ENCODE measurements at places on chromosomes 5 and 9. TPM values are rescaled to one million over a fixed set of nuclear protein-coding genes. Genes with fewer than 3 reads are reported as not detected.
A peak's percentile ranks its signal among the peaks of the same experiment; 100 is the strongest.

DNA sequence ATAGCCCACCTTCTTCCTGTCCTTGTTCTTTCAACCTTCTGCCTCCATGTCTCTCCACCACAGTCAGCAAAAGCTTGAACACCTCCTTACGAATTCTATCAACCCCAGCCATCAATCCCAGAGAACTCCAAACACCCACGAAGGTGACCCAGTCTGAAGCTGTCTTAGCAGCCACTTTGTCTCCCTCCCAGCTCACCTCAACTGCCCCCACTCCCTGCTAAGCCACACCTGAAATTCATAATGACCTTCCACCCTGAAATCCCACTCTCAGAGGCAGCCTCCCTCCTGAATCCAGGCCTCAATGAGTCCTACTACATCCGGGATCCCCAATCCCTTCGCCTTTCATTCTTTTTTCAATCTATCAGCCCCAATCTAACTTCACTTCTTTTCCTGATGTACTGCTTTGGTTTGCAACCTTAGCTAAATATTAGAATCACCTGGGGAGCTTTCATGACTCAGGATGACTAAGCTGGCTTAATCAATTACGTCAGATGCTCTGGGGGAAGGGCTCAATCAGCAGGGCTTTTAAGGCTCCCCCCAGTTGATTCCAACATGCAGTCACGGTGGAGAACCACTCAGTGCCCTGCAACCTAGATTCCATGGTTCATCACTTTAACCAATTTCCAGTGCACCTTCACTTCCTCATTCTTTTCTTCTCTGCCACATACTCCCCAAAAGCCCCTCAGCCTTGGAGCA lies 32.2 kb downstream of the BHMT start:
- no peak for DNase-seq

GRCh38 chr9:6566409-6567139 lies 79.0 kb downstream of the GLDC start:
- no peak for DNase-seq

GRCh38 chr5:136020001-136020382 lies 8.8 kb upstream of the TGFBI start:
- no peak for DNase-seq

GRCh38 chr5:89181546-89181945 lies 298.6 kb upstream of the MEF2C start:
- no peak for DNase-seq

GRCh38 chr5:32298059-32298415 lies 14.7 kb downstream of the MTMR12 start:
- DNase-seq: peak; percentile 35

GRCh38 chr9:1271367-1271766 lies 221.2 kb downstream of the DMRT2 start:
- no peak for DNase-seq

DNA sequence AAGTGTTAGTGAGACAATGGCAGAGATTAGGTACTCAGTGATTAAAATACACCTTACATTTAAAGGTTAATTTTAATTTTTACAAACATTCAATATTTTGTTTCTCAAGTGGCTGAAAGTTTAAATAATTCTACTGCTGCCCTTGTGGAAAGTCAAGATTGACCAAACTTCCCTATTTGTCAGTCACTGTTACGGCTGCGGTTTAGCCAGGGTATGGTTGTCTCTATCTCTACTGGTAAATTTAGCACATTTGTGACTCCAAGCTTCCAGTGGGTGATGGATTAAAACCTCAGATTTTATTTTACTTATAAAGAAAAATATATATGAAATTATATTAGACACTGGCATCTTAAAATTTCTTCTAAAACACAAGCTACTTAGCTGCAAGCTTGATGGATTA lies 368.4 kb downstream of the CDH18 start:
- DNase-seq: no peak

DNA sequence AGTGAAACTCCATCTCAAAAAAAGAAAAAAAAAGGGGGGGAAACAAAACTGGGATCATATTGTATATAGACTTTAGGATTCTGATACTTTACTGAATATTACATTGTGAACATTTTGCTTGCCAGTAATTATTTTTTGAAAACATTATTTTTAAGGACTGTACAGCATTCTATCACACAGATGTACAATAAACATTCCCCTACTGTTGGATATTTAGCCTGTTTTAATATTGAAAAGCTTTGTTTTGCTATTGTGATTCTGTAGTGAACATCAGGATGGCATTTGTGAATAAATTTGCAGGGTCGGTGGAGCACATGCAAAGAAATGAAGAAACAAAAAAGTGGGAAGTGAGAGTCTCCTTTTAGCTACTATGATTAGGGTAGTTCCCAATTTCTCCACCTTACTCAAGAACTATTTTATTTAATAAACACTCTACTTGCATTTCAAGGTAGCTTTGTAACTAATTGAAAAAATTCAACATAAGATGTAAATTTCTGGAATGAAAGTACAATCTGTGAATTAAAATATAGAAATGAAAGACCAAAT lies 18.7 kb downstream of the RASGRF2 start:
- DNase-seq: no peak

GRCh38 chr5:126615286-126615685 lies 14.5 kb downstream of the PHAX start:
- no peak for DNase-seq

- no peak for DNase-seq
These were observed 34.0 kb downstream of the PTPN3 start for GRCh38 chr9:109463924-109464625.

DNA sequence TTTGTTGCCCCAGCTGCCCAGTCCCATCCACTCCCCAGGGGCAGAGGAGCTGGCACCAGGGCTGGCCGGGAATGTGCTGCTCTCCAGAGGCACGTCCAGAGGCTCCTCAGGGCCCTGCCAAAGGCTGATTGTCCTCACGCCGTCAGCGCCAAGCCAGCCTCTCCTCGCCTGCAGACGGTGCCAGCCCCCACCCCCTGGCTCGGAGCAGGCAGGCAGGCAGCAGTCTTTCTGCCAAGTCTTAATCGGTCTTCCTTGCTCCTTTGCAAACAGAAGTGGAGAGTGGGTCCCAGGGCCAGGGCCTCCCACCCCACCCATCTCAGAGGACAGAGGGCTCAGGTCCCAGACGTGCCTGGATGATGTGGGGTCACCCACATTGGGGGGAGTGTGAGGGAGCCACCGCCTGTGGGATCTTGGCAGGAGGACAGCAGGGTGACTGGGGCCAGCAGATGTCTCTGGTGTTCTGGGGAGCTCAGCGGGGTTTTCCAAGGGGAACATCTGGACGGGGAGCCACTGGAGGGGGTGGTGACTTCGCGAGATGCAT lies 36.3 kb downstream of the FAM163B start:
- no peak for DNase-seq

DNA sequence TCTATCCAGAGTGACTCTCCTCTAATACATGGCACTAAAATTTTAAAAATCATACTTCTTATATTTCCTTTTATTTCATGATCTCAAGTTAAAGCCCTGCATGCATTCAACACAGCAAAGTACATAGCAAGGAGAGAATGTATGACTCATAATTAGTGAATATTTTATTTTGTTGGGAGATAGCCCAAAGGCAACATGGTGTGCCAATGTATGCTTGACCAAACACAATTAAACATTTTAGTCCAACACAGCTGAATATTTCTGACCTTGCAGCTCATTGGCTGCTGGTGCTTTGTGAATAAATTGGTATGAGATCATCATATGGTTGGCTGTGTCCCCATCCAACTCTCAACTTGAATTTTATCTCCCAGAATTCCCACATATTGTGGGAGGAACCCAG lies 103.5 kb downstream of the NPR3 start:
- DNase-seq: no peak

DNA sequence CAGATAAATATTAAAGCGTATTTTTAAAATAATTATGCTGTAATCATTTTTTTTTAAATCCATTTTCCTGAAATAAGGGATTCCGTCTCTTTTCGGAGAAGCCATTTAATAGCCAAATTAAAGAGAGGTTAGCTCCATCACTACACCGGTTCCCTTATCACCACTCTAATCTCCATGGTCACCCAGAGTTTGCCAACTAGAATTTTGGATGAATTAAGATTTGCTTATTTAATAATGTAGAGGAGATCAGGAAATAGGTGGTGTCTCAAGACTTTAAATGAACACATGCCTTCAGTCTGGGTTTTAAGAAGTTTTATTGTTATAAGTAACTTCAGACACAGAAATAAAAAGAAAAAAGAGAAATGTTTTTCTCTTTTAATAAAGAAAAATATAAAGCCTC lies 151.7 kb downstream of the TTC39B start:
- DNase-seq: no peak

RGS7BP gene
- polyA plus RNA-seq: not detected

CDKN2A gene
- 4.7 TPM for polyA plus RNA-seq

SLC25A2 gene
- polyA plus RNA-seq: not detected

FAM219A gene
- 1.2 TPM for polyA plus RNA-seq

FAM221B gene
- polyA plus RNA-seq: not detected

CATSPER3 gene
- polyA plus RNA-seq: 0.51 TPM

Measured in naive B cell (primary cell).